ENCODE measurements at places on chromosomes 11 and 22.

GRCh38 chr11:5694642-5695041 is 5.1 kb downstream of the TRIM22 start:
- DNase-seq = no peak

- no peak for DNase-seq
These were observed 44.0 kb downstream of the SOX6 start for GRCh38 chr11:16312233-16312765.

DNA sequence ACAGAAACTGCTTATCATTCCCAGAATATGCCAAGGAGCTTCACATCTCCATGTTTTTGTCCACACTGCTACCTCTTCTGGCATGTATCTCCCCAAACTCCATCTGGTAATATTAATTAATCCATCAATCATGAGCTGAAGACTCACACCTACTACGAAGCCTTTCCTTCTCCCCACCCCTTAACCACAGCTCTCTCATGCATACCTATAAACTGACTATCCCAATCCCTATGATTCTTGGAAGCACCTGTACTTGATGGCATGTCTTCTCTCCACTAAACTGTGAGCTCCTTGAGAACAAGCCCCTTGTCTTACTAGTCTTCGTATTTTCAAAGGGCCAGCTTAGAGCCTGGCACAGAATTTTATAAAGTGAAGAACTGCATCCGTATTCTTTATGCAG is 47.3 kb downstream of the RELT start:
- DNase-seq = no peak

- no peak for DNase-seq
These were observed 814.6 kb upstream of the CCDC179 start for GRCh38 chr11:23674866-23675265.

- no peak for DNase-seq
These were observed 104.4 kb downstream of the MICAL2 start for GRCh38 chr11:12214751-12215150.

- DNase-seq = no peak
These were observed 698 bp downstream of the PAK1 start for GRCh38 chr11:77472991-77473800.

DNA sequence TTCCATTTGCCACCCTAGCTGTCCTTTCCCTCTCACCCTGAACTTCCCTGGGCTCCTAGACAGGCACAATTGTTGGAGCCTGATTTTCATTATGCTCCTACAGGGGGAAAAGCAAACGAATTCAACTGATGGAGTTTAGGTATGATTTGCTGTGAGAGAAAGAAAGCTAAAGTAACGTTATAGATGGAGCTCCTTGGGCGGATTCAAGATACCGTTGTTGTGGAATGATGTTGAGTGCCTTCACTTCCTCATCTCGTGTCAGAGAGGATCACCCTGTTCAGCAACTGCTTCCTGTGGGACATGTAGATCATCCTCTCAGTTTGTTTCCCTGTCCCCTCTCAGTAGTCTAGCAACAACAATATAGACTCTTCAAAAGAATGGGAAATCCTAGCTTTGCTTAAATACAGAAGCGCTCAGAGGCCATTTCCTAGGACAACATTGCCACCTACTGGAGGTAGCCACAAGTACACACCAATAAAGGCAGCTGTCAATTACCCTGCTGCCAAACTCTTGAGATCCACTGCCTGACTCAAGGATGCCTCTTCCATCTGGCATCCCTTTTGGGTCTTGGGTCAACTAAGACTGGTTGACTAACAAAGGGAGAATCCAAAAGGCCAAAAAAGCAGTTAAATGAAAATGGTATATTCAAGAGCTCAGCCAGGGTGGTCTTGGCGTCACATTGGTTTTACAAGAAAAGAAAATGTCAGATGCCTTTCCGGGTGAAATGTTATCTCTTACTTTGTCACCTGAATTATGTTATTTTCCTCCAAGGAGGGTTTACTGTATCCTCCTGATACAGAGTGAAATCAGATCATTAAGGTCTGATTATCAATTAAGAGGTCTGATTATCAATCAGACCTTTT is 13.5 kb upstream of the DTX4 start:
- DNase-seq = peak; percentile 25

DNA sequence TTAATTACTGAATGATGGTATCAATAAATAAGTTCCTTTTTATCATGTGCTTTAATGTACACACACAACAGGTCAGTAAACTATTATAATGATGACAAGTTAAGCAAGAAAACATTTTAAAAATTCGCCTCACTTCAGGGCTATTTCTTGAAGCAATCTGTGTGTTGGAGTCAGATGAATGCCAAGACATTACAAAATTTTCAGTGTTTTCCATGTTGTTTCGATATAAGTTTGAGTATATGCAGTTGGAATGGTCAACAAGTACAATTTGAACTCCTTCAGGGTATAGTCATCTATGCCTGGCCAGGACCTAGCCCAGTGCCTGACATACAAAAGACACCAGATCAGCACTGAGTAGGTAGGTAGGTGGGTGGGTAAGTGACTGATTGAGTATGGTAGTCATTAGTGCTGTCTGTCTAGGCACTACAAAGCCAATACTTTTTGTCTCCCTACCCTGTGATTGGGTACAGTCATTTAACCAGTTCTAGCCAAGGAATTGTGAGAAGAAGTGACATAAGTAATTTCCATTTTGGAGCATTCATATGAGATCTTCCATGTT is 7.5 kb downstream of the PRCP start:
- no peak for DNase-seq

DNA sequence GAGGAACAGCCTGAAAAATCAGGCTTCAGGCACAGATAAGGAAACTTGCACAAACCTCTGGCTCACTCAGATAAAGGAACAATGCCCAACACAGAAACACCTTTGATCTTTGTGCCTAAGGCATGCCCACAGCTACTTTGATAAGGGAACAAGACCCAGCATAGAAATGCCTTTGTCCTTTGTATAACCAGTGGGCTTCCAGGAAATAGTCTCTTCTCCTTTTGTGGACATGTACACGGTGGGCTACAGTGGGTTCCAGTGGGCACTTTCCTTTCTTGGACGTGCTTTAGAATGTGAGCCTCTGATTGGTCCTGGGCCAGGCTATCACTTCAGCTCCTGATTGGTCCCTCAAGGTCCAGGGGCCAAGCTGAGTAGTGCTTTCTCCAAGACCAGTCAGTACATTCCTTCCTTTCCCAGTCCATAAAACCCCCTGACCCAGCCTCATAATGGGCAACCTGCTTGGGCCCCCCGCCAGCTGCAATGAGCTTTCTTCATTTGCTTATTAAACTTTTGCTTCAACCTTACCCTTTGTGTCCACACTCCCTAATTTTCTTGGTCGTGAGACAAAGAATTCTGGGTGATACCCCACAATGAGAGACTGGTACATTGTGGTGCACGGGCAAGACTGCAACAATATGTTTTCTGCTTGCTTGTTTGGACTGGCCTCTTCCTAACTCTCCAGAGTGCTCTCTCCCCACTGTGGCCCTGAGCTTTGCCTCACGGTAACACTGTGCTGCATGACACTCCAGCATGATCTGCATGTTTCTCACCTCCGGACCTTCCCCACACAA is 1.7 kb upstream of the CABIN1 start:
- no peak for DNase-seq

DNA sequence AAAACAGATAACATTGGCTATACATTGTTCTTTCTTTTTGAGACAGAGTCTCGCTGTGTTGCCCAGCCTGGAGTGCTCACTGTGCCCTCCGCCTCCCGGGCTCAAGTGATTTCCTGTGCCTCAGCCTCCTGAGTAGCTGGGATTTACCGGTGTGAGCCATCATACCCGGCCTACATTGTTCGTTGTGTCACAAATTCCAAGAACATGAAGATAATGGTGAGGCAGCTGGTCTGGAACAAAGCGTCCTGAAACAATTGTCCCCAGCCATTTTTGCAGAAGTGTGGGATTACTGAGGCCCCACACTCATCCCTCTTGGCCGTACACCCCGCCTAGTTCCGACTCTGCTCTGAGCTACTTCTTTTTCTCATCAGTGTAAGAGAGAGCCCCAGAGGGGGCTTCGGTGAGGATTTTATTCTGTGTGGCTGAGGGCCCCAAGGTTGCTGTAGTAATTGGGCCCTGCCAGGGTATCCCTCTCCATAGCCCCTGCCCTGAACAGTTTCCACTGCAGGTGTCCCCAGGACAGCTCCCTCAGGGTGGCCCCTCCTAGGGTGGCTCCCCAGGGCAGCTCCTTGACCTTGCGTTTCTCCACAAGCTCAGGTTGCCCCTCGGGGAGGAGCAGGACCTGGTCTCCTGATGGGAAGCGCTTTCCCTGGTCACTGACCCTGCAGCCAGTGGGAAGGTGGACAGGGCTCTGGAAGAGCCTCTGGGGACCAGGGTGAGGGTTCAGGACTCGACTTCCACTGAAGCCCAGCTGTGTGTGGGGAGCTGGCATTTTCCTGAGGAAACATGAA is 13.1 kb upstream of the ARSA start:
- no peak for DNase-seq

DNA sequence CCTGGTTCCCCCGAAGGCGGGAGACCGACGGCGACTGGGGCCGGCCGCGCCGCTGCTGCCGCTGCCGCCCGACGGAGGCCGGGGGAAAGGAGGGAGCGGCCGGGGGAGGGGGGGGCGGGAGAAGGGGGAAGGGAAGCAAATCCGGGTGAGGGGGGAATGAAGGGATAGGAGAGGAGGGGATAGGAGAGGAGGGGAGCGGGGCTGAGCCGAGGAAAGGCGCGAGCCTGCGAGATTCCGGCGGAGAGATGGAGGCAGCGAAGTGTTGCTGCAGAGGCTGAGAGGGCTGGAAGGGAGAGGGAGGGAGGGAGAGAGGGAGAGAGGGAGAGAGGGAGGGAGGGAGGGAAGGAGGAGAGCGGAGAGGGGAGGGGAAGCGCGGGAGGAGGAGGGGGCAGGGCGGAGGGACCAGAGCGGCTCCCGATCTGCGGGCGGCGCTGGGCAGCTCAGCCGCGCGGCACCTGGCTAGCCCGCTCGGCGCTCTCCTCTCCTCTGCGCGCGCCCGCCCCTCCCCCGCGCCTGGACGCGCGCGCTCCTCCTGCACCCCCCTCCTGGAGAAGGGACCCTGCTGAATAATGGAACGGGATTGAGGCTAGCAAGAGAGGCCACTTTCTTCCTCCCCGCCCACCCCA is 52.3 kb downstream of the SLC22A12 start:
- no peak for DNase-seq

DNA sequence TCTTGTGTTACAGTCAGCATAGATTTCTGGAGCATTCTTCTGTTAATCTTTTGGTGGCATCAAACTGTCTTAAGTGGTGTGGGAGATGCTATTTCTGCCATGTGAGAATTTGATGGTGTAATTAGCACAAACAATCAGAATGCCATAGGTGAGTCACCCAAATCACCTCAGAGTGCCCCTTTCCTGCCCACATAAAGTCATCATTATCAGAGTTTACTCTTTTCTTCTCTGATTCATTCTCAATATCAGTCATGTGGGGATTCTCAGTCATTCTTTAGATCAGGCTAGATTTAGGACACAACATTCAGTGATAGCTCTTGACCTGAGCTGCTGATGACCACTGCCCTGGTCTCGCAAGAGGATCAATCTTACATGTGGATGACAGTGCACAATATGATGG is 23.7 kb upstream of the MS4A6A start:
- no peak for DNase-seq

DNA sequence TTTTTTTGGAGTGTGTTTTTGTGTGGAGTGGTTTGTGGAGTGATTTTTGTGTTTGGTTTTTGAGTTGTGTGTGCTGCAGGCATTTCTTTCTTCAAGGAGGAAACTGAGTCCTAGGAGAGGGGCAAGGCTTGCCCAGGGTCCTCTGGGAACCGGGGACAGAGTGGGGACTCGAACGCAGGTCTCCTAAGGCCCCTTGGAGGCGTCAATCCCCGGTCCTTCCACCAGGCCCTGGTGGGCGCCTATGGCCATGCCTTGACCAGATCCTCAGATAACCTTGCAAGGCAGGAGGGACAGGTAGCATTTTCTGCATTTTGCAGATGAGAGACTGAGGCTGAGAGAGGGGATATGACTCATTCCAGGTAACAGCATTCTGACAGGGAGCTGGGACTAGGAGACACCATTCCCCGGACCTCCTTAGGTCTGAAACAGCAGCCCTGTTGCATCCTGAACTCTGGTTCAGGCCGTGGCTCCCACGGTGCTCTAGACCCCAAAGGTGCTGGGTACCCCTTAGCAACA is 39.1 kb downstream of the MYO7A start:
- no peak for DNase-seq

DNA sequence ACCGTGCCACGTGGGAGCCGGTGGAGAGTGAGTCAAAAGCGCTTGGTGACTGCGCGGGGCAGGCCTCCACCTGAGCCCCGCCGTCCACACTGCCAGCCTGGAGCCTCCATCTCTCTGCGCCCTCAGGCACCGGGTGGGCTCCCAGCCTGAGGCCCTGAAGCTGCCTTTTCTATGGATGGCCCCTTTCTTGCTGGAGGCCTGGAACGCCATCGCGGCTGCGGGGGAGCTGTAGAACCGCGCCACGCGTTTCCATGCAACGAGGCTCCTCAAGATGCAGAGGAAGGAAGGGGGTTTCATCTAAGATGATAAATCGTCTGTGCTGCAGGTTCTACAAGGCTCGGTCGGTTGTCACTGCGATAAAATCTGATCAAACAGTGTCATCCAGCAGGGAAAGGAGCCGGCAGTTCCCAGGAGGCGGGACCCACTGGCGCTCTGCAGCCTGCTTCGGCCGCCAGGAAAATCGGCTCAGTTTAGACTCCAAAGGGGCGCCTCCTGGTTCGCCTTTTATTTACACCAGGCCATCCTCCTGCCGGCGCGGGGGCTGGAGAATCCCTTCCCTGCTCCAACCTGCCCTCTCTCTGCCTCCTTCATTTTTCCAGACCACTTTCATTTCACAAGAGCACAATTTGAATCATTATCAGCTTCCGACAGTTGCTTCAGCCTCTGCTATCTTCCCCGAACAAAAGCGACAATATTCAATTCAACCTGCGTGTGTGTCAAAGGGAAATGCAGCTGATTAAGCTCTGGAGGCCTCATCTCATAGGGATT is 624.4 kb downstream of the BRD1 start:
- no peak for DNase-seq

Measured in stimulated activated CD8-positive, alpha-beta memory T cell treated with anti-CD3 and anti-CD28 coated beads, Interleukin-4, amount 100 ng/mL, for 1 hour (primary cell).